Natural killer cell (primary cell): ENCODE measurements at places on chromosomes 4 and X. TPM values are rescaled to one million over a fixed set of nuclear protein-coding genes. Genes with fewer than 3 reads are reported as not detected.
A peak's percentile ranks its signal among the peaks of the same experiment; 100 is the strongest.

Gene CYLC1
- total RNA-seq = not detected

Gene SUPT20HL2
- total RNA-seq = not detected

Gene CPZ
- total RNA-seq = not detected

Gene GPC3
- total RNA-seq = not detected

Gene TLL1
- not detected for total RNA-seq

Gene PFKFB1
- 0.39 TPM for total RNA-seq

Gene PCDH10
- not detected for total RNA-seq

Gene NXF3
- total RNA-seq = not detected

DNA sequence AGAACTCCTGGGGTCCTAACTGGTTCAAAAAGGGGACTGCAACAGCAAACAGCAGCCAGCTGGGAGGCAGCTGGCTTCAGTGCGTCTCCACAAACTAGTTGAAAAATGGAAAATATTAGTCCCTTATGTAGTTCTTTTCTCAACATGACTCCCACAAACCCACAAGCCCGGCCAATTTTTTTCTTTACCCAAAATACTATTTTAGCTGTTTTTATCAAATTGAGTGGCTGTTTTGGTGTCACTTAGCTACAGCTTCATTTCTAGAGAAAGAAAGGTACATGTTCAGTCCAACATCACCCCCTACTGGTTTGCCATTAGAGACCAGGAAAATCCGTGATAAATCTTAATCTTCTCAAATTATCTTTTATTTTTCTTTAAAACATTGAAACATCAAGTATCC, 97.2 kb downstream of the GUCY2F start:
- DNase-seq = no peak

DNA sequence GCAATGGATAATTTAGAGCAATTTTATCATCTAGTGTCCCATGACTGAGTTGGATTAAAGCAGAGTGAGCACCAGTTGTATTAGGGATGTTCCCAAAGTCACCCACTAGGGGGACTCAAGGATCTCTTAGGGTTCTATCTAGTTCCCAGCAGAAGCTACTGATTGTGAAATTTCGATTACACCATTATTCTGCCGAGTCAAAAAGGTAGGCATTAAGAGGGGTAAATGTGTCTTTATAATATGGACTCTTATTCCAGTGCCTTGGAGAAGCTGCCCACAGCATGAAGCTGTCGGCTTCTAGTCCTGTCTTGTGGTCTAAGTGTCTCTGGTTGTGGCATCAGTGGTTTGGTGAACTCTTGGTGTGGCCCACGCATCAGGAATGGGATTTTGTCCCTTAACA, 53.3 kb downstream of the RGS12 start:
- peak; percentile 80 for DNase-seq

DNA sequence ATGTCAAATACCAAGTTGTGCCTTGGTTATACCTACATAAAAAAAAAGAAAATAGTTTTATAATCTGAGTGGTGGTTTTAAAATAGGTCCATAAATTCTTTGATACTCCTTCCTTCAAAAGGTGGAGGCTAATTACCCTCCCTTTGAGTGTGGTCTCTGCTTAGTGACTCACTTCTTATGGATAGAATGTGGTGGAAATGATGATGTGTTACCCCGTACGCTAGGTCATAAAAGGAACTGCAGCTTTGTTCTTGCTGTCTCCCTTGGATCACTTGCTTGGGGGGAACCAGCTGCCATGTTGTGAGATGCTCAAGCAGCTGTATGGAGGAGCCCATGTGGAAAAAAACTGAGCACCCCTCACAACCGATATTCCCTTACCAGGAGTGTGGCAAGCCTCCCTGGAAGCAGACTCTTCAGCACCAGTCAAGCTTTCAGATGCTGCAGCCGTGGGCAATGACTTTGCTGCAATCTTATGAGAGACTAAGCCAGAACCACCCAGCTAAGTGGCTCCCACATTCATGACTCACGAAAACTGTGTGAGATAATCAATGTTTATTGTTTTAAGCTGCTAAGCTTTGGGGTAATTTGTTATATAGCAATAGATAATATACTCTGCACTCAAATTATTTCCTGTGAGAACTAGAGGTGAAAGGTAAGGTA, 195.0 kb upstream of the GATB start:
- no peak for DNase-seq

GRCh38 chr4:129143359-129143758, 47.4 kb downstream of the C4orf33 start:
- DNase-seq = no peak

DNA sequence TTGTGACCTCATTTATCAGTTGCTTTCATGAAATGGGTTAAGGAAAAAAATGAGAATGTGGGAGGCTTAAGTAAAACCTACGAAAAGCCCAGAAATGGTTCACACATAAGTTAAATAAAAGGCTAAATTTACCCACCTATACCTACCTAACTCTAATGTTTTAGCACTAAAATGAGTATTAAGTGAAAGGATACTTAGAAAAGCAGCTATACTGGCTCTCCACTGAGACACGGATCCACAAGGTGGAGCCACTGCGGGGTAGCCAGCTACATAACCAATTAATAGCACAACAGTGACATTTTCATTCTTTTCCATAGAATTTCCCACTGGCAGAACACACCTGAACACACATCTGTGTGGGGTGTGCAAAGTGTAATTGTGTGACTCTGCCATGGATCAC, 101.9 kb downstream of the MAML3 start:
- DNase-seq = peak; percentile 60

DNA sequence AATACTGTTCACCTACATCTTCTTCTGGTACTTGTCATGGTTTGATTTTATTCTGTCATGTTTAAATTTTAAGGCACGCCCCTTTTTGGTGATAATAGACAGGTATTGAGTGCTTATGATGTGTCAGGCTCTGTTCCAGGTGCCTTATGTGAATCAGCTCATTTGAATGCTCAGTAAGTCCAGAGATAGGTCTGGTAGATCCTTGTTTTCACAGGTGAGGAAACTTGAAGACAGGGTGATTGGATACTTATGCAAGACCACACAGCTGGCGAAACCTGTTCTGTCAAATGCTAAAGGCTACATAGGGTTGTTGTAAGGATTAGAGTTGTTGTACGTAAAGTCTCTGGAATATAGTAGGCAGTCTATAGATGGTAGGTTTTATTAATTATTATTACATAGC, 9.6 kb upstream of the SLC25A14 start:
- DNase-seq = no peak

DNA sequence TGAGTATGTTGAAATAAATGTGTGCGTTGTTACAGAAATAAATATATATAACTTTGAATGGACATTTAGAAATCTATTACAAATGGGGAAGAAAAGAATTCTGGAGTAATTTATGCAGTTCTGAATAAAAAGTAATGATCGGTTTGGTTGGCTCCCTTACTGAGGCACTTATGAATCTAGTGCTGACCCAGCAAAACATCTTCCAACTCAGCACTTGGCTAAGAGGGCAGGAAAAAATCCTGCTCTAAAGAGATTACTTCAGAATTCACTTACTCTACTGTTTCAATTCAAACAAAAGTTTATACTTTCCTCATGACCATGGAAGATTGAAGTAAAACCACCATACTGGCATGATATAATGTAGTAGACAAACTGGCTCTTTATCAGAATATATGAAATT, 123.9 kb upstream of the RXFP1 start:
- no peak for DNase-seq

DNA sequence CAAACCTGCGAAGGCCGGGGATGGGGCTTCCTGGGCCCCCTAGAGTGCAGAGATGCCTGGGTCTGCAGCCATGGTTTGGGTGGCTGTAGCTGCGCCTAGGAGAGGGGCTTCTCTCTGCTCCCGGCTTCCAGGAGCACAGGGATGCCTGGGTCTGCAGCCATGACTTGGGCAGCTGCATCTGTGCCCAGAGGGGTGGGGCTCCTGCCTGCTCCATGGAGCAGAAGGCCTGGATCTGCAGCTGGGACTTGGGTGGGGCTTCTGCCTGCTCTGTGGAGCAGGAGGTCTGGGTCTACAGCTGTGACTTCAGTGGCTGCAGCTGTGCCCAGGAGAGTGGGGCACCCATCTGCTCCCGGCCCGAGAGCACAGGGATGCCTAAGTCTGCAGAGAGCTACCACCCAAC, 20.8 kb downstream of the SPON2 start:
- DNase-seq = no peak

DNA sequence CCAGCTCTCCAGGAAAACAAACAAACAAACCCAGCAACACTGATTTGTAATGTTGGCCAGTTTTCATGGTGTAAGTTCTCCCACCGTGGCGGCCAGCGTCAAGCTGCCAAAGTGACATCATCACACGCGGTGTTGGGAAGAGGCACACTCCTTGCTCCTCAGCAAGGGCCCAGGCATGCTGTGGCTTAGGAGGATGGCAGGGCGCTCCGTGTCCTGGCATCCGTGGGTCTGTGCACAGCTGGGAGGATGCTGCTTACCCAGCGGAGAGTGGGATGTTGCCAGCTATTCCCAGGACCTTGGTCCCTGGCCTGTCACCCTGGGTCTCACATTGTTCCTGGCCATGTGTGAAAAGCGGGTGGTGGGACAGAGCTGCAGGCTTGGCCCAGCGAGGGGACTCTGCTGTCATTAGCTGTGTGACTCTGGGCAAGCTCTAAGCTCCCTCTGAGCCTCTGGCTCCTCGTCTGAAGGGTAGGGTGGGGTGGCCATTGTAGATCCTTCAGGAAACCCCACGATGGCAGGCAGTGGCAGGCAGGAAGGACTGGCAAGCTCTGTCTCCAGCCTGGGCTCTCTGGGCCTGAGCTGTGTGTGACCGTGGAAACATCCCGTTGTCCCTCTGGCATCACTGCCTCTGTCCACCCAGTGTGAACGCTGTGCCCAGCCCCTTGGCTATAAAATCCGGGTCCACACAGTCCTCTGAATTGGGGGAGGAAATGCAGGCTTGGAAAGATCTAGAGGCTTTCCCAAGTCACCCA, 10.8 kb downstream of the PSAPL1 start:
- no peak for DNase-seq

DNA sequence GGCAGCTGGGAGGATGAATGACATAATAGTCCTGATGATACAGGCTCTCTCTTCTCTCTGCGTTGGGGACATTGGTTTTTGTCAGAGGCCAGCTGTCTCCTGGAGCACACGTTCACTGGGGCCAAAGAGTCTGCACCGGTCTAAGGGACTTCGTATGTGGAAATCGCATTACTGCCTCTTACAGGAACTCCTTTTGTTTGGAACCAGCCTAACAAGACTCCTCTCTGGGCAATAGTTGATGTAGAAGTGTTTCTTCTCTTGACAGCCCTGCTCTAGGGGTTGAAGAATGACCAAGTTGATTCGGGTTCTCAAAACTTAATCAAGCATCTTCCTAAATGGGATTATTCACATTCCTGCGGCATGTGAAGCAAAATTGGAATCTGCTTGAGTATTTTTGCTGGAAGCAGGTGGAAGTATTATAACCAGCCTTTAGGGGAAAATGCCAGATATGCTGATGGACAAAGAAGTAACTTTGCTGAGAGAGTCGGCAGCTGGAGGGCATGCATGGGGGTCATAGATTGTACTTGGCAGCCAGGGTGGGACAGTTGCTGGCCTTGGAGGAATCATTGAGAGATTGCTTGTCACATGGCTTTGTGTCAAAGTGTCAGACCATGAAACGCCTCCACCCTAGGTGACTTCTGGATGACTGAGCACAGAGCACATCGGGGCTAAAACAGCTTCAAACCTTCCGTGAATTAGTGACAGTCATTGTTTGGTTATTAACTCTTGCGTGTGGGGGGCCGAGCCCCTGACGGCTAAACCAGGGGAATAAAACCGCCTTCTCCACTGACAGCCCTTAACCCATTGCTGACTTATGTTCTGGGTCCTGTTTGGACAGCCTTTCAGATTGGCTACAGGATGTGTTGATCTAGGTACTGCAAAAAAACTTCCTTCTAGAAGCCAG, 34.4 kb upstream of the SLC34A2 start:
- no peak for DNase-seq

DNA sequence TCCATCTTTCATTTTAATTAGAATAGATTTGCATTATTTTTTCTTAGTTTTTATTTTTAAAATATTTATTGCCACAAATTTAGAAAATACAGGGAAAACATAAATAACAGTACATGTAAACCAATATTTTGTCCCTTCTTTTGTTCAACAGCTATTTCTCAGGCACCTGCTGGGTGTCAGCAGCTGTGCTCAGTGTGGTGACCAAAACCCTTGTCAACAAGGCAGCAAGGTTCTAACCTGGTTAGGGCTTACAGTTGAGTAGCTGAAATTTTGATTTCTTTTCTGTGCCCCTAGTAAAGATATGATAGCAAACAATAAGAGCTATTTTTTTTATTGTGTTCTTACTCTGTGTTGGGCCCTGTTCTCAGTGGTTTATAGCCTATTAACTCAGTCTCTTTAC, 128.1 kb downstream of the PTTG2 start:
- DNase-seq = no peak

GRCh38 chr4:25310066-25310802, 2.3 kb upstream of the ZCCHC4 start:
- no peak for DNase-seq

- DNase-seq = no peak
Observed at GRCh38 chr4:188043154-188043553, 47.6 kb downstream of the ZFP42 start.

DNA sequence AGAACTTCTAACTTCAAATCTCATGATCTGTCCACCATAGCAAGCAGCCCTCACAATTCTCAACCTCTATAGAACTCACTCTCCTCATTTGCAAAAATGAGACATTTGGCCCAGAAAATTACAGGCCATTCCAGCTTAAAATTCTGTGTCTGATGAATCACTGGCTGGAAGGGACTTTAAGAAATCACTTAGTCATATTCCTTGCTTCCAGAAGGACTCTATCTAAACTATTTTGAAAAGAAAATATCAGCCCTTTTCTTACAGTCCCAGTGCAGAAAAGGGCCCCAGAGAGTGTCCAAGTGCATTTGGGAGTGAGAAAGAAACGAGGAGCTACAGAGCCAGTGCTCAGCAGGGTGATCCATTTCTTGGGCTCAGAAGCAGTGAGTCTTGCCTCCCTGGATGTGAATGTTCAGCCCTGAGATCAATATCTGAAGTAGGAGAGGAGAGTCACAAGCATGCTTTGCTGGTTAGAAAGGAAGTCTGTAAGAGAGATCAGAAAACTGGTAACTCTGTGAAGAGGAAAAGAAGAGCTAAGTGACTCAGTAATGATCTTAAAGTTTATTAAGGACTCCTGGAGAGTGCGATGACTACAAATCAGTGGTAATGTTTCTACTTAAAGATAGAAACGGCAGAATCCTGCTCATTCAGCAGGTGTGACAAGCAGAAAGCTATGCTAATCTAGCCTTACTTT, 139.8 kb downstream of the PALLD start:
- no peak for DNase-seq

GRCh38 chr4:123813901-123814300, 417.3 kb downstream of the SPRY1 start:
- DNase-seq = no peak

- DNase-seq = no peak
Observed at GRCh38 chr4:35772291-35772690, 472.0 kb downstream of the ARAP2 start.

DNA sequence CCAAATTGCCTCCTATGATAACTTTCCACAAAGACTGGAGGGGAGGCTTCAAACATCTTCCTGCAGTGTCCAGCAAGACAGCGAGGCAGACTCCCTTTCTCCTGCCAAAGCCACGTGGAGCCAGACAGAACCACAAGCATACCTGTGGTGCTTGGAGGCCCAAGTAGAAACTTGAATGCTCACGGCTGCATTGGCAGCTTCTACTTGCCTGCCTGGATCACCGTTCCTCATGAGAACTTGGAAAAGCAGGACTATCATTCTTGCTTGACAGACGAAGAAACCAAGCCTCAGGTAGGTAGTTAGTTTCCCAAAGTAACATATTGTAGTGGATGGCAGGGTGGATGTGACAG, 216.3 kb upstream of the SFRP2 start:
- no peak for DNase-seq
